ENCODE measurements at places on chromosomes 3 and 15.

- no peak for DNase-seq
Observed at GRCh38 chr3:119258915-119259314, 18.2 kb upstream of the B4GALT4 start.

DNA sequence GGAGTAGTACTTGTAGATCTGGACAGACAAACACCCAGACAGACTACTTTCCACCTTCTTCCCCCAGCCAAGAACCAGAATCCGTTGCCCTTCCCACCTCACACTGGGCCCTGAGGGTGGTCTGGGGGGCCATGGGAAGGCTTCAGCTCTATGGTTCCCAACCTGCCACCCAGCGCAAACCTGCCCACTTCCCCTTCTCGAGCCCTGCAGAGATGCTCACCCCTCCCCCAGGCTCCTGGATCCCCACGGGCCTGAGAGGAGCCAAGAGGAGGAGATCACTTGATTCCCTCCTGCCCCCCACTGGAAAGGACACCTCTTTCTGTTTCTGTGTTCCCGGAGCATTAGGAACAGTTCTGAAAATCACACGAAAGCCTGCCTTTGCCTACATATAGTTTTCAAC is 8.7 kb downstream of the STRA6 start:
- DNase-seq = no peak

DNA sequence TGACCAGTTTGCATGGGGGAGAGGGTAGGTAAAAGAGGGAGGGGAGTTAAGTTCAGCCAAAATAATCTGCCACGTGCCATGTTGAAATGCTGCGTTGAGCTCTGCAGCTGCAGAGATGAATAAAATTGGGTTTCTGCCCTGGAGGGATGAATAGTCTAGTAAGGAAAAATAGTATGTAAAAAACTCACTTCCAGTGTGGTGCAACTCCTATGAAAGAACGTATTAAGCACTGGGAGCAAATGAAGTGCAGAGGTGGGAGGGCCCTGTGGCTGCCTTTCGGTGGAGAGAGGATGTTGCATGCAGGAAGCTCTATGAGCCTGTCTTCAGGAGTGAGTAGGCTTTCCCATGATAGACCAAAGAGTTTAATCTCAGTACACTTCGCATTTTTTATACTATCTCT is 8.6 kb downstream of the CEP63 start:
- no peak for DNase-seq

GRCh38 chr3:24763393-24763792 is 268.7 kb upstream of the THRB start:
- DNase-seq = no peak

GRCh38 chr15:70704166-70704565 is 59.2 kb downstream of the UACA start:
- no peak for DNase-seq

- no peak for DNase-seq
Observed at GRCh38 chr15:63380808-63381282, 801 bp downstream of the CA12 start.

DNA sequence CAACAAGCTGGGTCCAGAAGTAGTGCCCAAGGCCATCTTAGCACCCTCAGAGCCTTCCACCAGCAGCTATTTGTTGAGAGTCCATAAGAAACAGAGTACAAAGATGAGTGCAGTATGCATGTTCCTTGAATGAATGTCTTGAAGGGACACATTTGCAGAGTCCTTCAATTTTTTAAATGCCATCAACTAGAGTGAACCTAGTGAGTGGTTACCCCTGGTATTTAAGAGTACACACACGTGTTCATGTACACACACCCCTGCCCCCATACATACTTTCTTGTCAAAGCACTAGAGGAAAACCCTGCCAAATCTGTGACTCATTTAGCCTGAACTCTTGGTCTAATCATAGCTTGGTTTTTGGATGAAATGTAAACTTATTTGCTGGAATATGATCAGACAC is 84.5 kb upstream of the GALNT15 start:
- DNase-seq = no peak

DNA sequence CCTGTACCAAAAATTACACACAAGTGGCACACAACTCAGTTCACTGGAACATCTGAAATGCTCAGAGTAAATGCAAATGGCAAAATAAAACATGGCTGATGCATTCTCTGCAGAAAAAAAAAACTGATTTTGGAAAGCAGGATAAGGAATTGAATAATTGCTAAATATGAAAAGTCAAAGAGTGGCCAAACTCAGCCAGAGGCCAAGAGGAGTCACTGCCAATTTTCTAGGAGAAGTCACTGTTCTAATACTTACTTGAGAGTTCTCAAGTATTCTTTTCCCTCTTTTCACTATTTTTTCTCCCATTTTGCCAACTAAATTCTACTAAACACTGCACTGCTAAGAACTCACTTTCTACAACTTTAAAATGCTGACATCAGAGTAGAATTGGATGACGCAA is 1018.6 kb downstream of the TUSC7 start:
- no peak for DNase-seq

DNA sequence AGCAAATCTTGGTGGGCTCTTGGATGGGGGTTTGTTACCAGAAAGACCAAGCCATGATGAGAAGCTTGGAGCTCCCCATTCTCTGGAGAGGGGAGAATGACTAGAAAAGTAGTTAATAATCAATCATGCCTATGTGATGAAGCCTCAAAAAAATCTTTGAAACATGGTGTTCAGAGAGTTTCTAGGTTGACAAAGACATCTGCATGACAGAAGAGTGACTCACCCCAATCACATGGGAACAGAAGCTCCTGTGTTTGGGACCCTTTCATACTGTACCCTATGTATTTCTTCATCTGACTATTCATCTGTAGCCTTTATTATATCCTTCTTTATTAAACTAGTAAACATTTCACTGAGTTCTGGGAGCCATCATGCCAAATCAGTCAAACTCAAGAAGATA is 87.4 kb downstream of the BCHE start:
- DNase-seq = no peak

- no peak for DNase-seq
Observed at GRCh38 chr3:112424394-112424793, 74.9 kb downstream of the BTLA start.

DNA sequence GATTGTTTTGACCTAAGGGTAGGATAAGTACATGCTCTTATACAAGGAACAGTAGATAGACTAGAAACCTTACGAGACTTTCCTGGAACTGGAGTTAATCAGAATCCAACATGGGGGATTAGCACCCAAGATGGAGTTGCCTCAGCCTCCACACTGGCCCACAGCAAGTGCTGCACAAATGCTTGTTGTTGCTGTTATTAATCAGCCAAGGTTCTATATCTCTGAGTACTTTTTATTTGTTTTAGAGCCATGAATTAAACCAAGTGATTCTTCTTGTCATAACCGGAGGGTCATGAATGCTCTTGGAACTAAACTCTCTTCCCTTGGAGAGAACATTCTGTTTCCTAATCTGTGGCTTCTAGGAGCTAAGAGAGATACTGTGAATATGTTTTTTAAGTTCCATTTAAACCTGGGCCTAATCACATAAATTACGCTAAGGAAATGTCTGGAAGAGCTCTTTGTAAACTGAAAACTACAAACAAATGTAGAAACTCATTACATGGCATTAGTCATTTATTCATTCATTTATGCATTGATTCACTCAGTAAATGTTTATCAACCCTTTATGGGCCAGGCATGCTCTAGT is 5.7 kb upstream of the IL16 start:
- no peak for DNase-seq

DNA sequence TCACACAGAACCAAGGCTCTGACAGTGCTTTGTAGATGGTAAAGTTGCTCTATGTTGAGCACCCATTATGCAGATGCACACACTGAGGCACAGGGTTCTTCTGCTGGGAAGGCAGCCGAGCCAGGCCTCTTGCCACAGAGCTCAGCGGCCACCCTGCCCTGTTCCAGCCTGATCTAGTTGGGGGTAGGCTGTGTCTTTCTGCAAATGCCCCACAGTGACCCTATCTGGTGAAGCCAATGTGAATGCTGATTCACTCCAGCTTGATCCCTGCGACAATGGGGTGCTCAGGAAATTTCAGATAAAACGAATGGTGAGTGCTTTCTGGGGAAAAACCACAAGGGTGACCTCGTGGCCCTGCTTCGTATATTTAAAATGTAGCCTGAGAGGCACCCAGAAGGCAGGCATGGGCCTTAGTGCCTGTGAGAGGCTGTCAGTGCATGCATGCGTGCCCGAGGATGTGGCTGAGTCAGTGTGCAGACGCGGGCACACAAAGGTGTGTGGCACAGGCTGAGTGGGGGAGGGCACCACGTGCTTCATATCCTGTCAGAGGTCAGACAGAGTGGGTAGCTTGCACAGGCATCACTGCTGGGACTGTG is 85.7 kb downstream of the ATP2B2 start:
- peak; percentile 37 for DNase-seq

Measured in stimulated activated CD8-positive, alpha-beta memory T cell treated with anti-CD3 and anti-CD28 coated beads, Interleukin-7, amount 100 ng/mL, for 4 hours (primary cell).